Skeletal muscle cell (primary cell): ENCODE measurements at places on chromosomes 2 and 18.

DNA sequence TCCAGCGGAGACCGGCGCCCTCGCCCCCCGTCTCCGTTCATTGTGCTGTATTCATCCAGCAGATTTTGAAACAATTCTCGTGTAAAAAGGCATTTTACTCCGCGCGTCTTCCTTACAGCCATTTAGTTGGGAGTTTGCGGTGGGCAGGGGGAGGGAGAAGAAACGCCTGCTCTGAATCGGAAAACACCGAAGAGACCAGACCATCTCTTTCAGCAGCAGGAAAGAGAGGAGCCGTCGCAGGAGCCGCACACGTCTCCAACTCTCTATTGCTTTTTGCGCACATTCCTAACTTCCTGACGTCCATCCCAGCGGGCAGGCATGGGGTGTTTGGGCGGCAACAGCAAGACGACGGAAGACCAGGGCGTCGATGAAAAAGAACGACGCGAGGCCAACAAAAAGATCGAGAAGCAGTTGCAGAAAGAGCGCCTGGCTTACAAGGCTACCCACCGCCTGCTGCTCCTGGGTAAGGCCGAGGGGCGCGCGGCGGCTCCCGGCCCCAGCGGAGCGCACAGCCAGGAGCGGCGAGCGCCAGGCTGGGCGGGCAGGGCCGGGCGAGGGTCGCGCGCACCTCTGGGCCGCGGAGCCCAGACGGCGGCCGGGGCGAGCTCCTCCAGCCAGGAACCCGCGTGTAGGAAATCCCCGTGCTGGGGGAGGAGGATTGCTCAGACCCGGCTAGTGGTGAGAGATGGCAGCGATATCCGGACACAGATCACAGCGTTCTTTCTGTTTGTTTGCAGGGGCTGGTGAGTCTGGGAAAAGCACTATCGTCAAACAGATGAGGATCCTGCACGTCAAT lies 63.2 kb downstream of the GNAL start:
- peak; percentile 5 for DNase-seq

GRCh38 chr2:207746131-207746530 lies 23.6 kb downstream of the FZD5 start:
- peak; percentile 27 for DNase-seq

DNA sequence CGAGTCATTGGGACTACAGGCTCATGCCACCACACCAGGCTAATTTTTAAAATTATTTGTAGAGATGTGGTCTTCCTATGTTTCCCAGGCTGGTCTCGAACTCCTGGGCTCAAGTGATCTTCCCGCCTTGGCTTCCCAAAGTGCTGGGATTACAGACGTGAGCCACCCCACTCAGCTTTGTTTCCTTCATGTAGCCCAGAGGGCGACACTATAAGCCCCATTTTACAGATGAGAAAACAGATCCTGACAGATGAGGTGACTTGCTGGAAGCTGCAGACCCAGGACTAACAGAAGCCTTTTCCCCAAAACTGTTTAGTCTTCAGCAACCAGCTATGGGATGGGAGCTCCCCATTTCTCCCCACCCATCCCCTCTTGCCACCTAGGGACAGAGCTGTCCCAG lies 7.2 kb upstream of the CTDSP1 start:
- no peak for DNase-seq

DNA sequence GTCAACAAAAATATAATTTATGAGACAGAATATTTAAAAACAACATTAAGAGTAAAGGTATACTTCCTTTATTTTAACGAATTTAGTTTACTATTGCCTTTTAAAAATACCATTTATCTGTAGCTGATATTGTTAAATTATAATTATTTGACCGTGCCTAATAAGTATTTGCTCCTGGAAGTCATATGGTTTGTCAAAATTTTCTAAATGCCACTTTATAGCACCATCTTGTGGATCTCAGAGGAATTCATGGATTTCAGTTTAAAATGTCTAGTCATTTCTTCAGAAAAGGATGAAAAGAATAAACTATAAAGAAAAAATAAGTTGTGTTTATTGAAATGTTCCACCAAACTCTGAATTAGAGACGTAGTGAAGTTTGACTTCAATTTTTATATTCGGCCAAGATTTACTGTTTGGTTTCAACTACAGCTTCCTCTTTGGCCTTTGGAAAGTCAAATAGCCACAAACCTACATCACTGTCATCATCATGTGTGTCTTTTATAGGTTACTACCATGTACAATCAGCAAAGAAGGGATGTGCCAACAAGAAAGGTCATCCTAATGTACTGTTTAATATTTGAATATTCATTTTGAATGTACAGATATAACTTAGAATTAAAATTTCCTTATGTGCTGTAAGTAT lies 10.3 kb upstream of the FTCDNL1 start:
- DNase-seq = no peak

DNA sequence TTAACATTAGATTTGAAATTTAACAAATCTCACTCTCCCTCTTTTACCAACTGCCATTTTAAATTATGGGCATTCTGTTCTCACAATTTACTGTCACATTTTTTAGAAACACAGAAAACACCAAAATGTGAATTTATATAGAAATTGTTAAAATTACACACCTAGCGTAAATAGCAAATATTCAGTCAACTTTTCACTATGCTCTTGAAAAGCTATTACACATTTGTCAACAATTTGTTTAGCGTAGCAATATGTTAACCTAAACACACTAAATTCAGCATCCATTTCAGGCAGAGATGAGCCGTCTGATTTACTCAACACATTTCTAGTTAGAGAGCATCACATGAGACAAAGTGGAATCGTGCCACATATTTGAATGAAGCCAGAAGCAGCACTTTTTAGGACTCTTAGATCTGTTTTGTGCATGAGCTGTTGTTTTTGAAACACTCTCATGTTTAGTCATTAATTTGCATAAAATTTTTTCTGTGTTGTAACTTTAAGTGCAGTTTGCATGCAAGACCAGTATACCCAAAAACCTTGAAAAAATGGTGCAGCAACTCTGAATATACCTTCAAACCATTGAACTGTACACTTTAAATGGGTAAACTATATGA lies 8.2 kb downstream of the TTC32 start:
- DNase-seq = no peak

DNA sequence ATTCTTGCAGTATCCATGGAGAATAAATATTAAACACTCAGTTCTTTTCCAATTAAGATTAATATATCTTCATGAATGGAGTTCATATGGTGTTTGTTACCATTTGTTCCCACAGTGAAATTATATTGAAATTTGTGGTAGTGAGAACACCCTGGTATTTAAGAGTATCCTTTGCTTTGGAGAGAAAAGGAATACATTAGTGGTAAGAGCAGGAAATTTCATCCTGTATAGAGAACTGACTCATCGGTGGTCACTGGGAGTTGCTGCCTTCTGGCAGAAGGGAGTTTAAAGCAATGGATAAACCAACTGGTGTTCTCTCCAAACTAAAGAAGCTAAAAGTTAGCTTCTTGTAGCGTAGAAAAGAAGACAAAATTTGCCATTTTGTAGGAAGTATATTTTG lies 107.3 kb downstream of the MYO1B start:
- DNase-seq = no peak

GRCh38 chr2:12099374-12099773 lies 352.9 kb downstream of the LPIN1 start:
- DNase-seq = no peak

- no peak for DNase-seq
These were observed 46.2 kb downstream of the PARD6G start for GRCh38 chr18:80200932-80201672.

- no peak for DNase-seq
These were observed 49.9 kb upstream of the CXCR4 start for GRCh38 chr2:136167721-136168475.

- peak; percentile 29 for DNase-seq
These were observed 58.9 kb upstream of the STON1 start for GRCh38 chr2:48471048-48471474.

- no peak for DNase-seq
These were observed 62.1 kb downstream of the NDUFA10 start for GRCh38 chr2:239962890-239963591.

GRCh38 chr18:44942073-44942472 lies 261.4 kb downstream of the SETBP1 start:
- DNase-seq = no peak

- peak; percentile 68 for DNase-seq
These were observed 49.0 kb upstream of the BCL2L11 start for GRCh38 chr2:111071600-111072171.

DNA sequence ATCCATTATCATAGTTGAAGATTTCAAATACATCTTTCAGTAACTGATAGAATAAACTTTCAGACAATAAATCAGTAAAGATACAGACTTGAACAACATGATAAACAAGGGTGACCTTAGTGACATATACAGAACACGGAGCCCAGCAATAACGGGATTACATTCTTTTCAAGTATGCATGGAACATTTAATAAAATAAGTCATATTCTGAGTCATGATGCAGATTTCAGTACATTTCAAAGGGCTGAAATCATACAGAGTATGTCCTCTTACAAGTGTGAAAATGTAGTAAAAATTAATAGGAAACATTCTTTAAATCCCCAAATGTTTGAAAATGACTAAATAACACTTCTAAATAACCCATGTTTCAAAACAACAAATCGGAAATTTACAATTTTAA lies 17.2 kb upstream of the KLHL29 start:
- no peak for DNase-seq

- DNase-seq = no peak
These were observed 100.5 kb downstream of the TACR1 start for GRCh38 chr2:75098856-75099255.

DNA sequence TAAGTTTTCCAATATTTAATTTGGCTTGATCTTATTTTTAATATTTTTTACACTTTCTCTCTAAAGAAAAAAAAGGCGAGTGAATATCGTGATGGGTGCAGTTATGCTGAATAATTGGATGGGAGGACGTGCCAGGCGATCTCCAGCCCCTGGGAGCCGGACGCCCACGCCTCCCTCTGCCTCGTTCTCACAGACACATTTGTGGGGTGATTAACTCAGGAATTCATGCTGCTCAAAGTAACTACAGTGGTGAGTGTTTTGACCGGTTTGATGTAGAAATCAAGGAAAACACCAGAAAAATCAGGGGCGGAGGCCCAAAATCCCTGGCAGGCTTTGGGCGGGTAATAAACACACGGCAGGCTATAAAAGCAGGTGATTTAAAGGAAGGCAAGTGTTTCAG lies 736.8 kb upstream of the SALL3 start:
- no peak for DNase-seq

- no peak for DNase-seq
These were observed 234.6 kb upstream of the FANCL start for GRCh38 chr2:58475756-58476155.

DNA sequence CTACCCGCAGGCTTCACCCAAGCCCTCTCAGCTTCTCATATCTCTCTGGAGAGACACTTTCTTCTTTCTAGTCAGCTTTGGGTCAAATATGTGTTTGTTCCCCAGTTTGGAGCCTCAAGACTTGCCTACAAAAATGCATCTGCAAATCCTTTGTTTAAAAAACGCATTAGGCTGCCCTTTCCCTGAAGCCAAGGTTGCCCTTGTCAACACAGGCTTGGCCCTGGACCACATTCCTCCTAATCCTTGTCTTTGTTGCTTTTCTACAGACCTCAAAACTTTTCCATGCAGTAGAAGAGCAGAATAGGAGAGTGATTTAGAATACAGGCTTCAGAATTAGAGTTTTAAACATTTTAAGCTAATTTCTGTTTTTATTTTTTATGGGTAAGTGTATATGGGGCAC lies 307.8 kb downstream of the NAPG start:
- no peak for DNase-seq

DNA sequence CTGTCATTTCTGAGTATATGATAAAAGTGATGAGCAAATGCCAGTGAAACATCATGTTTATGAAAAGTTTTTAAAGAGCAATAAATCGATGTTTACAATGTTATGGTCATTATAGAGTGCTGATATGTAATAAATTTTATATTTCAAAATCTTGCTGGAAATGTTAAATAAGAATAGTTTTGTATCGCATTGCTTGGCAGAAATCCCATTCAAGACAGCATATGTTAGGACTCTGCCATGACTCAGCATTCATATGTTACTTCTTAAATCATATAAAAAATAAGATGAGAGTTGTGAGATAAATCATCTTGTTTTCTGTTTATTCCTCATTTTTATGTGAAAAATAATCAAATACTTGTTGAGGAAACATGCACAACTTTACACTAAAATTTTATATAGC lies 949.9 kb upstream of the NRXN1 start:
- DNase-seq = no peak

DNA sequence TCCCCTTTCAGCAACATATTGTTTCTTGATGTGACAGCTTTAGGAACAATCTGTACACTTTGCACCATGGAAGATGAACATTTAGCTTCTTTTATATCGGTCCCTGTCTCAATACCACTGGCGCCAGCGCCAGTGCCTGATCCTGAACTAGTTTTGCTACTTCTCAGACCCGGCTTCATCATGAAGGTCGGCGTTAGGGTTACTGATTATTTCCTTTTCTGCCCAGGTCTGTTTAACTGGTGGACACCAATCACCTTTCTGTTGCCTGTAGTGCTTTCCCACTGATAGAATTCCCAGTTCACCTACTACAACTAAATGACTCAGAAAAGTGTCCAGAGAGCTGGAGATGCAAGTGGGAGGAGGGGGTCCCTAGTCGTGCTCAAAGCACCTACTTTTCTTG lies 99.5 kb downstream of the MYCN start:
- no peak for DNase-seq

GRCh38 chr2:73935641-73936040 lies 9.0 kb downstream of the DGUOK start:
- DNase-seq = no peak
